Activated CD8-positive, alpha-beta memory T cell treated with anti-CD3 and anti-CD28 coated beads for 1 hour (primary cell): ENCODE measurements at places on chromosomes 2 and 18.

- no peak for DNase-seq
Measured at GRCh38 chr18:54405290-54405689, 47.6 kb downstream of the C18orf54 start.

DNA sequence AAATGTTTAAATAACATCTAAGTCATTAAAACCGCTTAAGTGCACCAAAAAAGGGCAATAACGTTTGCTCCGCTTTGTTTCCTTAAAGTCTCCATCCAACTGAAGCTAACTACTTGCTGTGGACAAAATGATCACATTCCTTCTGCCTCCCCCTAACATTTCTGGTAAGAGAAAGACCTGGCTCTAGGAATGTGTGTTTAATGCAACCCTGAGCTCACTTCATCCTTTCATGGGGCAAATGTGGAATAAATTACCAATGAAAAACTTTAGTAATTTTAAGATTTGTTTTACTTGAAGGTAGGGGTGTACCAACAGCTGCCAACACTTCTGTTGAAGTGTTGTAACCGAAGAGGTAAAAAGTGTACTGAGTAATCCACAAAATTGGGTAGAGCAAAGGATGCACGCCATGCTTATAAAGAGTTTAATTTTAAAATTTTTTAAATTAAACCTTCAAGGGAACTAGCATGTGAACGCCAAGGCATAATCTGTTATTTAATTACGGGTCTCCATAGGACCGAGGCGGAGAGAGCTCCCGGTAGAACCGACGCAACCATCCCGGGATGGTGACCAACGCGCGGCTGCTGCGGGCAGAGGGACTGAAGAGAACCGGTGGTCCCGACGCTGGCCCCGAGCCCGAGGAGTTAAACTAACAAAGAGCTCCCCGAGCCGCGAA, 1.1 kb downstream of the HNRNPLL start:
- no peak for DNase-seq

DNA sequence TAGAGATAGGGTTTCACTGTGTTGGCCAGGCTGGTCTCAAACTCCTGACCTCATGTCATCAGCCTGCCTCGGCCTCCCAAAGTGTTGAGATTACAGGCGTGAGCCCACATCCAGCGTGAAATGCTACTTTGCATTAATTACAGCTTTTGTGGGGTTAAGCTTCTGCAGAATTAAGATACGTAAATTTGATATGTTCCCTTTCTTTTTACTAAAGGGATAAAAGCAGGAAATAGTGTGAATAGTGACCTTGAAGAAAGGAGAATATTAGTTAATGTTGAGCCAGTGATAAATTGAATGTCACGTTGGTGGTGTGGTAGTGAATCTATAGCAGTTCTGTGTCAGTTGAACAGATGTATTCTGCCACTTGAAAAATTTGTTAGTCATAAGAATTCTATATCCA, 16.9 kb downstream of the SMCHD1 start:
- no peak for DNase-seq

- DNase-seq: no peak
Measured at GRCh38 chr2:10880586-10881321, 31.0 kb upstream of the KCNF1 start.

DNA sequence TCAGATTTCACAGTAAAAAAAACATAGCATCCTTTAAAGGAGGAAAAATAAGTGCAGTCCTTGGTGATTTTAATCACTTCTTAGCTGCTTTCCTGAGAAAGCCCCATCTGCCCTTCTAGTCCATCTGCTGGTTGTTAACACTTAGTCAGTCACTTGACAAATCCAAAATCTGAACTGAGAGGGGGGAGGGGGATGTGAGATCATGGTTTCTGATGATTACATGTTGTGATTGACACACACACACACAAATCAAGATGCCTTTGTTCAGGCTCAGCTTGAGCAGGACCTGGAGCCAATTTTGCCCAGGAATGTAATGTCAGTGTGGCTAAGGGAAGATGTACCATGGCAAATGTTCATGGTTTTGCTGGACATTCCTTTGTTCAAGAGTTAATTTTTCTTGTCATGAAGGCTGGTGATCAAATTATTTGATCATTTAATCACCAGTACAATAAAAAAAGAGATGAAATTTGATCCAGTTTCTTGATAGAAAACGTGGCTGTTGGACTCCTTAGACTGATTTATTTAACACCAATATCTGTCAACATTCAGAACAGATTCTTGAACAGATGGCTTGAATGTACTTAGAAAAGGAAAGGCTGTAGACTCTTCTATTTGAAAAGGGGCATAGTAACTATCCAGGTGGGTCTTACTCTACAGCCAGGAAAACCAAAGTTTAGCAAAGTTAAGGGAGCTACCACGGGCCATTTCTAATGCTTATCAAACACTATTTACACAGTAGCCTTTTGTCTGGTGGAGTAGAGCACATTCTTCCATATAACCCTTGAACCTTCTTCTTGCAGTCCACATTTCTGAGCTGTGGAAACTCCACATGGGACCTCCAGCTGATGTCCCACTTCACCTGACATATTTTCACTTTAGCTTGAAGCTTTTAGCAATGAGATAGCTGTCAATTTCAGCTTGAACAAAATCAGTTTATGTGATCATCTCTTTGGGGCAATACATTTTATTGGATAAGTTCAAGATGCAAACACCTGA, 408.7 kb downstream of the PIK3C3 start:
- no peak for DNase-seq

GRCh38 chr2:10447300-10447894, 730 bp downstream of the ODC1 start:
- no peak for DNase-seq
